ENCODE measurements at places on chromosomes 3 and 15. TPM values are rescaled to one million over a fixed set of nuclear protein-coding genes. Genes with fewer than 3 reads are reported as not detected.

ICE2 gene
- total RNA-seq = 43.8 TPM

TRH gene
- total RNA-seq = not detected

ABCC5 gene
- 12.1 TPM for total RNA-seq

SNURF gene
- total RNA-seq = 11.9 TPM

MCF2L2 gene
- 0.15 TPM for total RNA-seq

Measured in A549 treated with DMSO at 1 μM for 4 hours (cell line).